Left lung (tissue), 14 donors: ENCODE measurements at places on chromosomes 3 and 15.

DNA sequence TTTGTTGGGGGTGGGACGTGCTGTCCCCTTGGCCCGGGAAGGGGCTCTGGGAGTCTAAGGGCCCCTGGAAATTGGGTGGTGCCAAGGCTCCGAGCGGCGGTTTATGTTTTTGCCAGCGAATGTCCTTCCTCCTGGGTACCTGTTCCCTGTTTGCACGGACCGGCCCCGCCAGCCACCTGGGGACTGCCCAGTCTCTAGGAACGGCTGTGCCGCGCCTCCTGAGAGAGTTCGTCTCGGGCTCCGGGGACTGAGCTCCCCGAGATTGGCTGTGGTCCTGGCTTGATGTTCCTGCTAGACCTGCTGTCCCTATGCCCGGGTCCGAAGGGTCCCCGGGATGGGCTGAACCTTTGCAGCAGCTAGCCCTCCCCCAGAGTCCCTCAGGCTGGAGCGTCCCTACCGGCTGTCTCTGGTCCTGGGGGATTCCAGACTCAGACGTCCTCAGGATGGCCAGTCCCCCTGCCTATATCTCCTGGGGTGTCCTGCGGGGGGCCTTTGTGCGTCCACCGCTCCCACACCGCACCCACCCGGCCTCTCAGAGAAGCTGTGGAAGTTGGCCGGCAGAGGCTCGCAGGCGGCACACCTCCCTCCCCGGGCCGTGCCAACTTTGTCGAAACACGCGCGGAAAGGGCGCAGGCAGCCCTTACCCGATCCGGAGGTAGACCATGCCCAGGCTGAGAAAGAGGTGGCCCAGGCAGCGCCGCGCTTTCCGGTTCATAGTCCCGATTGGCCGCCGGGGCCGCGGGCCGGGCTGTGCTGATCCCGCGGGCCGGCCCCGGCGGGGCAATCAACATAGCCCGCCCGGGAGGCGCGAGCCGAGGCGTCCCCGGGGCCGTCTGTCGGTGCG is 547 bp downstream of the WNT7A start:
- peak; percentile 81 for DNase-seq

GRCh38 chr3:126781889-126782491 is 78.0 kb downstream of the CHCHD6 start:
- DNase-seq, result no peak

- peak; percentile 86 for DNase-seq
Measured at GRCh38 chr3:30606301-30607031, at the start of gene TGFBR2. Gene TGFBR2 (plus strand): TSS chr3:30606601. CDS start chr3:30606884, 283 bp downstream.

DNA sequence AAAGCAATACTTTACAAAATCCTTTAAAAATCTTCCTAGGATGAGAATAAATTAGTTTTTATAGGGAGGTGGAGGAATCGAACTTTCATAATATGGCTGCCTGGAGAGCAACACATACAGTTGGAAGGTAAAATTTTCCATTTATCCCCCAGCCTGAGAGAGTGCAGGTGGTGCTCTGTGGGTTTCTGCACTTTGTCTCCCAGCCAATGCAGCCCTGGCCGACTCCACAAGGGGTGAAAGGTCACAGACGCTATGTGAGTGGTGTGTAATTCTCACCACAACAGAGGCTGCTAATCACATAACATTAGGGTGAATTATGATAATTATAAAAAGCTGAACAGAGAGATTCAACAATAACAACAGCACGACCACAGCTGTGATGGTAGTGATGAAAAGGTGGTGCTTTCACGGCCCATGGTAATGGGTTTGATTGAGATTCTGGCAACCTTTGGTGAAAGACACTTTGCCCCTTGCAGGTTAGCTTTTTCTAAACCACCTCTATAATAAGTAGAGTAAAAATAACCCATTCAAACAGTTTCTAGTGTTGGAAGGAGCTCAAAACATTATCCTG is 30.1 kb upstream of the NANOGP8 start:
- no peak for DNase-seq

GRCh38 chr15:75452364-75452864 is 924 bp upstream of the SIN3A start:
- peak; percentile 91 for DNase-seq

- DNase-seq, result no peak
Measured at GRCh38 chr3:188584958-188585689, 431.2 kb downstream of the LPP start.

DNA sequence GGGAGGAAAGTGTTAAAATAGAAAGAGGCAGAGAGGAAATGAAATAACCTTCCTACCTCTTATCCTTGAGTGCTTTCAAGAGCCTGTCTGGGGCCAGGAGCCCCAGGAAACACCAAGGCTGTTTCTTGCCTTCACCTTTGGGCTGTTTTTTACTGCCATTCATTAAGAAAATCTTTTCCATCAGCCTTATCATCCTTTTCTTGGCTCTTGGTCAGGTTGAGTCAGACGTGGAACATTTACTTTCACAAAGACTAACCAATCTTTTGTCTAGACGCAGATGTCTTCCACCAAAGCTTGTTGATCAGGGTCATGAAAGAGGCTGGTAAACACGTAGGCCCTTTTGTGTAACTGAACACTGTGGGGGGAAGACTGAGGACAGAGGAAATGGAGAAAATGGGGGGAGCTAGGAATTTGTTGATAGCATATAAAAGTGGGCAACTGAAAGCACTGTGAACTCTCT is 151.0 kb upstream of the THBS1 start:
- no peak for DNase-seq

DNA sequence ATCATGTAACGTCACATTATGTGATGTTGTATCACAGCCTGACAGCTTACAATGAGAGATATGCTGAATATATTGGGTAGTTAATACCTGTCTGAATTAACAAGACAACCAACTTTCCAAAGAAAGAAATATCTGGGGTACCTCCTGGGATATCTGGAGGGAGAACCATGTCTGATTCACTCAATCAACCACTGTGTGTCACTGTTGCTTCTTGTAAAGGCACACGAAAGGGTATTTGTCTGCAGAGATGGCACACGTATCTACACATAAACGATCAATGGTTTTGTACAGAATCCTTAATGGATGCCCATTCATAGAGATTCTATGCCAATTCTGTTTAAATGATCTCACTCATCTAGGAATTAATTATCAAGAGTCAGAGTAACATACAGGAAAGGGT is 252.1 kb upstream of the TMCO5A start:
- no peak for DNase-seq

- DNase-seq, result no peak
Measured at GRCh38 chr3:123586131-123586530, 1.3 kb upstream of the HACD2 start.

GRCh38 chr3:108346301-108347227 is 50.2 kb downstream of the HHLA2 start:
- DNase-seq, result no peak

GRCh38 chr3:112353365-112353764 is 20.4 kb downstream of the CD200 start:
- DNase-seq, result no peak

DNA sequence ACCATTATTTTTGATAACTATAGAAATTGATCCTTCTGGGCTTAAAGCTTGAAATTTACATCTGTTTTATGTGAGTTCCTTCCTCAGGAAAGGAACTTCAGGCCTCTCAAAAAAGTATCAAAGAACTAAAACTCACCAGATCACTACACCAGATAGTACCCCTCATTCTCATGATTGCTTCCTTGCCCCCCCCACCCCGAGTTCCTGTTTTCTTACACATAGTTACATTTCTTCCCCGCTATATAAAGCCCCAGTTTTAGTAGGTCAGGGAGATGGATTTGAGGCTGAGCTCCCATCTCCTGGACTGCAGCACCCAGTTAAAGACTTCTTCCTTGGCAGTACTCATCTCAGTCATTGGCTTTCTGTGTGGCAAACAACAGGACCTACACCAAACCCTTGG is 80.3 kb upstream of the HRH1 start:
- DNase-seq, result no peak
